Tibial nerve (tissue), 4 donors: ENCODE measurements at places on chromosomes 16 and 17. TPM values are rescaled to one million over a fixed set of nuclear protein-coding genes. Genes with fewer than 3 reads are reported as not detected.

DYNLRB2 gene
- 0.39 TPM for total RNA-seq

DNA sequence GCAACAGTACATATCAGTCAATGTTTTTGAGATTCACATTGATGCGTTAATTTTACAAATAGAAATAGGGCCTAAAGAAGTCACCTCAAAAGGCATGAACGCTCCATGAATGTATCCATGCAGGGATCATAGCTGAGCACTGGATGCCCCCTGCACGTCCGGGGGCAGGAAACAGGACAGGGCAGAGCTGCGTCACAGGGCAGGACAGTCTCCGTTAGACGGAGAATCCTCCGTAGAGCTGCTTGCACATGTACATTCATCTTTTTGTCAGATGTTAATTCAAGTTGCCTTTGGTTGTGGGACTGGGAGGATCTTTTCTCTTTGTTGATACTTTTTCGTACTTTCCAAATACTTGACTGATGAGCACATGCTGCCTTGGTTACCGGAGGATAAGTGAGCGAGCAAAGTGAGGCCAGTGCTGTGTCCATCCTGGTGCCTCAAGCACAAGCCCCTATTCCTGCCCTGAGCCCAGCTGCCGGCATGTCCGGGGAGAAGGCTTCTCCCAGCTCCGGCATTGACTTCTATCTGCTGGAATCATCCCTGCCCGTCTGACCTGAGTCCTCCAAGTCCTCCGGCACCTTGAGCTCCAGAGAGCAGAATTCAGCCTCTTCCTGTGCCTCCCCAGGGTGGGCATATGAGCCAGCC is 15.0 kb downstream of the GAA start:
- no peak for DNase-seq
- H3K4me3 ChIP-seq = no peak overlapping the region
- H3K27me3 ChIP-seq = no peaks in the 10 kb centered on the region

AGRP gene
- not detected for total RNA-seq

DNA sequence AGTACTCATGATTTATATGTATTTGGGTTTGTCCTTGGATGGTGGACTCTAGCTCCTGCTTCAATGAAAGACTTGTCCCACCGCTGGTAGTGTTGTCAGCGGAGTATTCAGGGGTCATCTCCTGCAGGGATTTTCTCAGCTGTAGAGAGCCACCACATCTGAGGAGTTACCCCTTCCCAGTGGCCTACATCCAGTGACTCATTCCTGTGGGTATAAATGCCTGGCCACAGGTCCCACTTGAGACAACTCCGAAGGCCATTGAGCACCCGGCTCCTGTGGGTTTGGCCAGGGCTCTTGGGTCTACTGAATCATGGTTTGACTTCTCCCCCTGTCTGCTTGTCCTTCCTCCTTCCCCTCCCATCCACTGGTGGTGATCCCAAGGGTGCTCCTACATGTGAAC is 34.6 kb upstream of the WSB1 start:
- DNase-seq = no peak
- no peaks in the 10 kb centered on the region for H3K27me3 ChIP-seq
- H3K27ac ChIP-seq = no peak overlapping the region
- no peaks in the 10 kb centered on the region for H3K4me1 ChIP-seq
- no peak overlapping the region for H3K4me3 ChIP-seq

- no peak for DNase-seq
- no peaks in the 10 kb centered on the region for H3K36me3 ChIP-seq
- H3K27me3 ChIP-seq = peaks cover 24% of the 10 kb centered on the region
These were observed 12.7 kb upstream of the DOC2B start for GRCh38 chr17:193841-194806.
